Keratinocyte (primary cell): ENCODE measurements at places on chromosomes 7 and 10.

- no peak for DNase-seq
Measured at GRCh38 chr7:117169907-117170306, 153.0 kb downstream of the WNT2 start.

DNA sequence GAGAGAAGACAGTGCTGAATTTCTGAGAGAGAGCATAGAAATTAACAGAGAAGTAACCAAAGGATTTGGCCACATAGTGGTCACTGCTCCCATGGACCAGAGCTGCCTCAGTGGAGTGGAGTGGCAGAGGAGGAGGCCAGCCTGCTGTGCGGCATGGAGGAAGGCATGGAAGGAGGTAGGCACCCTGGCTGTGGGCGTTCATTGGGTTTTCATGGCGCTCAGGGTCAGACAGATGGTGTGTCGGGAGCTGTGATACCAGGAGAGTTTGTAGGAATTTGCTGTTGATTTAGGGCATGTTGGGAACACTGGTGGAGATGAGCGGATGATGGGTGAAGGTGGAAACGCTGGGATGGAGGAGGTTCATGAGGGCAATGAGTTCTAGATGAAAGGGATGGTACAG lies 78.9 kb upstream of the INSYN2A start:
- DNase-seq = no peak

- DNase-seq = no peak
Measured at GRCh38 chr7:18200266-18200665, 172.6 kb upstream of the PRPS1L1 start.

DNA sequence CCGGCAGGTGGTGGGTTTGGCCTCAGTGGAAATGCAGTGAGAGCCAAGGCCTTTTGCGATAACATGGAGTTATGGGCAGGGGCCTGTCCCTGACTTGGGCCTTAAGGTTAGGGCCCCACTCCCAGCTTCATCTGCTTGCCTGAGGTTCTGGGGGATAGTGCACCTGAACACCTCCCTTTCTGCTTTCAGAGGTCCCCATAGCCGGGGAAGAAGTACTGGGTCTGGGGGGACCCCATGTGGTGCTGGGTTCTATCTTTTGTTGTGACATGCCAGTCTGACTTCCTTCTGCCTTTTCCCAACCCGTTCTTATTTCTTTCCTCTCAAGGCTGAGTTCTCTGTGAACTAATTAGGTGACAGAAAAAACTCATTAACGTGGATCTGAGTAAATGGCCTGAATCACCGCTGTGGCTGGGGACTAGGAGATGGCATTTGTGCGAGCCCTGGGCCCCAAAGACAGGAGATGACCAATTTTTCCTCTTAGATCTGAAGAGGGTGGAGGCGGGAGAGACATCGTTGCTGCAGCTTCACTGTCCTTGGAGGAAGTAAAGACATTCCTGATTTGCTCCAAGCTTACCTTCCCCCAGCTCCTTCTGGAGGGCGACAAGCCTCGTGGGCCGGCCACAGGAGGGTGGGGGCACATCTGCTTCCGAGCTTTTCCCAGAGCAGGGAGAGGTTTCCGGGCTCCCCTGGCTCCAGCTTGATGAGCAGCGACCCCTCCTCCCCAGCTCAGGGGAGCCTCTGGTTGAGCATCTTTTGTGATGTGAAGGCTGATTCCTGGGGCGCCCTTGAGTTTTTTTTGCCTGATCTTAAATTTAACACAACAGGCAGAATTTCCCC lies 2.0 kb downstream of the AGAP3 start:
- DNase-seq = no peak

- no peak for DNase-seq
Measured at GRCh38 chr7:35658606-35659201, 36.2 kb downstream of the HERPUD2 start.
